ENCODE measurements at places on chromosomes 1 and 21.

GRCh38 chr1:44170281-44170823 lies 28.9 kb upstream of the KLF18 start:
- no peak for DNase-seq

- no peak for DNase-seq
Observed at GRCh38 chr1:97820470-97821188, 100.2 kb downstream of the DPYD start.

- peak; percentile 34 for DNase-seq
Observed at GRCh38 chr1:222334026-222334680, 213.8 kb downstream of the HHIPL2 start.

DNA sequence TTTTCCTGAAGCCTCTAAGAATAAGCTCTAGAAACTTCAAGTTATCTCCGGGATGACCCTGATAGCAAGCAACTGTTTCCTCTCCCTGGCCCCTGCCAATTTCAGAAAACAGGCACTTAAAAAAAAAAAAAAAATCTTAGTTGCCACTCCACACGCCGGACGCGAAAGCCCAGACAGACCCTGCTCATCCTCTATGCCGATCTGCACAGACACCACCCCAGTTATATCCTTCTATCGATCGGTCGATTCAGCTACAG lies 1.7 kb downstream of the ANP32E start:
- DNase-seq = no peak

DNA sequence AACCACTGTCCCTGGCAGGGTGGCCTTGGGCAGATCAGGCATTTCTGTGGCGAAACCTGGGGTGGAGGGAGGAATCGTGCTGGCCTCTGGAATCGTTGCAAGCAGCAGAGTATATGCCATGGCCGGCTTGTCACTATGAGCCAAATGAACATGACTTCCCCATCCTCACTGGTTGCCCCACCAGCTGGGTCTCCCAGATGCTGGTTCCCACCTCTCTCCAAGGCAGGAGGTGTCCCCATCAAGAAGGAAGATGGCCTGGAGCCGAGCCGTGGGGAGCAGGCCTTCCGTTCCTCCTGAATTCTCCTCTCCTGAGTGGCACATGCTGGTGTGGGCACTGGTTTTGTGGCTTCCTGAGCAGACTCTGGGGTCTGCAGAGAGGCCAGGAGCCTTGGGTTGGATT lies 60.2 kb upstream of the ACTRT2 start:
- DNase-seq = no peak

GRCh38 chr1:201876148-201876818 lies 12.4 kb upstream of the SHISA4 start:
- DNase-seq = no peak

GRCh38 chr1:7264101-7264500 lies 478.8 kb downstream of the CAMTA1 start:
- DNase-seq = no peak

GRCh38 chr1:91759076-91759475 lies 126.9 kb downstream of the TGFBR3 start:
- no peak for DNase-seq

- DNase-seq = no peak
Observed at GRCh38 chr1:228289996-228290881, 82.4 kb downstream of the OBSCN start.

DNA sequence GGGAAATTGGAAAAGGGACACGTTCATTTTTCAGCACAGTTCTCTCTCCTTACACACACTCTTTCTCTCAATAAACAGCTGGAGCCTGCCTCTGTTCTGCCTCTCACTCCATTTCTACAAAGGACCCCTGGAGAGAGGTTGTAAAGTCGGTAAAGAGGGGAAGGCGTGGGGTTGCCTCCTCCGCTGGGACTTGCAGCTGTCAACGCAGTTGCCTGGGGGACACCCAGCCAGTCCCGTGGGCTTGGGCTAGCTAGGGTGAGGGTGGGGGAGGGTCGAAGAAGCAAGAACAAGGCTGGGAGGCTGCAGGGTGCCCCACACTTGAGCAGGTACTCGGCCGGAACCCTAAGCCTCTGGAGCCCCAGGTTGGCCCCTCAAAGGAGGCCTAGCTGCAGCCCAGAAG lies 27.6 kb downstream of the C1orf216 start:
- DNase-seq = no peak

- no peak for DNase-seq
Observed at GRCh38 chr21:26637201-26637745, 64.2 kb upstream of the CYYR1 start.

DNA sequence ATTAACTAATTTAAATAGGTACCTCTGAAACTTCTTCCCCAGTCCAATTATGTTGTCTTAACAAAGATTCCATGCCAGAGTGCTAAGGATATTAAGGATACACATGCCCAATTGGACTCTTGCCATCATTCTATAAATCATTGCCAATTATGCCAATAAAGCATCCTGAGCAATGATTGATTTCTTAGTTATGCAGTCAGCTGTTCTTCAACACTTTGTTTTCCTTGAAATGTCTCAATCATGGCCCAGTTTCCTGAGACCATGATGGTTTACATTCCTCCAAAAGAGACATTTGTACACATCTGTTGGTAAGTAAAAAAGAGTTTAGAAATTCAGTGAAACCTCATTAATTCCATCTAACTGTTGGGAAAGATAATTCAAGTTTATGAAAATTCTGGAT lies 180.4 kb upstream of the PKN2 start:
- no peak for DNase-seq

DNA sequence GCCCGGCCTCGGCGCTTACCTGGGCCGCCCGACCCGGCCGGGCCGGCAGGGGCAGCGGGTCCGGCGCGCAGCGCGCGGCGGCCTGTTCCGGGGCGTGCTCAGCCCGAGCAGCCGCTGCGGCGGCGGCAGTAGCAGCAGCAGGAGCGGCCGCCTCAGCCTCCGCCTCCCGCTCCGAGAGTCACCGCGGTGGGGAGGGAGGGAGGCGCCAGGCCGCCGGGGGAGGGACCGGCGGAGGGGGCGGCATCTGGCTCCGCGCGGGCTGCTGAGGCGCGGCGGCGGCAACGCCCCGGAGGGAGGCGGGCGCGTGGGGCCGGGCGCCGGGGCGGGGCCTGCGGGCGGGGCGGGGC lies at the start of gene CTNNBIP1:
TSS of gene CTNNBIP1 (minus strand) at position 194 of the 347 bp plus-strand sequence. CDS start 38,205 bp downstream, outside the sequence.
- no peak for DNase-seq

GRCh38 chr1:235992346-235992745 lies 72.5 kb downstream of the NID1 start:
- DNase-seq = no peak

DNA sequence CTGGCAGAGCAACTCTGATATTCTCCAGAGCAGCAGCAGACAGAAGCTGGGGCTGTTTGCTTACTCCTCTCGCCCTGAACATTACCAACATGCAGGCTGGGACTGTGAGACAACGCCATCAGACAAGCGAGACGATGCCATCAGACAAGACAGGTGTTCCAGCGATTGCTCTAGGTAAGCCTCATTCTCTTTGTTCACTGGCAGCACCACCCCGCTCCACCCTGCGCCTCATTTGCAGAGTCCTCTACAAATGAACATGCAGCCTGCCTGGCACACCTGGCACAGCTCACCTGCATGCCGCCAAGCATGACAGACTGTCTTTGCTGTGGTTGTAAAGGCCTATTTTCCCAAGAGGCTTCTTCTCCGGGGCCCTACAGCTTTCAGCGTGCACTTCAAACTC lies 346.2 kb downstream of the SMYD3 start:
- no peak for DNase-seq

GRCh38 chr1:20373764-20374163 lies 83.1 kb downstream of the VWA5B1 start:
- DNase-seq = no peak

- DNase-seq = peak; percentile 70
Observed at GRCh38 chr1:16167331-16168143, 11.7 kb upstream of the EPHA2 start.

DNA sequence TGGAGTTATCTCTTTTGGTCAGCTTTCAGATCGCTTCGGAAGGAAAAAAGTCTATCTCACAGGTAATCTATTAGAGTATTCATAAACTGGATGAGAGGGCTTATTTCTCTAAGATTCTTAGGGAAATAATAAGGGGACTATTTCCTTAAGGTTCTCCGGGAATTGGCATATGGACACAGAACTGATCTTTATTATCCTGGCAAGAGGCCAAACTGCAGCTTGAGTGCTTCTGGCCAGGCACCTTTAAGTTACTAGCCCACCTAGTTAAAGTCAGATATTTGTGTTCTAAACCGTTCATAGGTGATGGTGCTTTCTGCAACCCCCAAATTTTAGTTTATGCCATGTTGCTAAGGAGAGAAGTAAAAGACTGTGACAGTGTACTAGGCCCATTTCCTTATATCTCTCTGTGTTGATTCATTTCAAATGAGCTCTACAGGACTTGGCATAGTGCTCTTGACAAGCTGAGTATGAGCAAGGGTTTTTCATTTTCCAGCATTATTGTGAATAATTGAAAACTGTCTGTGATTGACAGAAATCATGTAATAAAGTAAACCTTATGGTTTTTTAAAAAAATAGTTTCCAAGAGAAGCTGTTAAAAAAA lies 43.4 kb downstream of the SLC22A15 start:
- DNase-seq = no peak

DNA sequence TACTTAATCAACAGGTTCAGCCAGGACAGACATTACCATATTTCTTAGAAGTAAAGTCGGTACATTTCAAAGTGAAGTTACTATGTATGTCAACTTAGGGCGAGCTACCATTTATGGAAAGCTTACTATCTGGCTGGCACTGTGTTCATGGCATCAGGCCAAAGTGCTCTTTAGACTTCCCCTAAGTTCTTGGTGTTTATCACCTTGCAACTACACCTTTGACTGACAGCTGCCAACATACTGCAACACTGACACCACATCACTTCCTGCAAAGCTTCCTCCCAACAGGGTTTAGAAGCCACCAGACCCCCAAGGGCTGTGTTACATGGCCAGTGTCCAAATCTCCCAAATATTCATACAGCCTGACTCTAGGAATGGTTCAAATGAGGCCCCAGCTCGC lies 61.0 kb downstream of the TIAM1 start:
- peak; percentile 44 for DNase-seq

- DNase-seq = no peak
Observed at GRCh38 chr1:8639148-8639547, 178.3 kb downstream of the RERE start.

DNA sequence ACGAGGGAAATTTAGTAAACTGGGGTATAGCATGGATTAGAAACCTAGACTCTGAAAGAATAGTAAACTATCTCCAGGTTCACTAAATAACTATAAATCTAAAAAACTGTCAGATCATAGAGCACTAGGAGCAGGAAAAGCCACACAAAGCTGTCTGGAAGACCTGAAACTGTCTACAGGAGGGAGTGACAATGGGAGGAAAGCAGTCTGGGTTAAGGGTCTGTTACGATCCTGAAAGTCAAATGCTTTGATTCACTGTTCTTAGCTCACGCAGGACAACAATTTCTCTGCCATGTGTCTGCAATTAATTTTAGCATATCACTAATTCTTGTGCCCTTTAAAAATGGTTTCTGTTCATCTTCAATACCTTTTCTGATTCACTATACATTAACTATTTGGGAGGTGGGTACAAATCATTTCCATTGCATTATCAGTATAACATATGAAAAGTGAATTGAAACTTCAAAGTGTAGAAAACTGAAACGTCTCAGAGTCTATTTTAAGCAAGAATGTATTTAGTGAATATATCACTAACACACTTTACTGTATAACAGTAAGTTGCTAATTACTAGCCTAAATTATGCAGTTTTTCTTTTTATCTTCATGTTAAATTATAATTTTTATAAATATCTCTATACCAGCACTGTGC lies 18.4 kb downstream of the CEP170 start:
- DNase-seq = no peak

DNA sequence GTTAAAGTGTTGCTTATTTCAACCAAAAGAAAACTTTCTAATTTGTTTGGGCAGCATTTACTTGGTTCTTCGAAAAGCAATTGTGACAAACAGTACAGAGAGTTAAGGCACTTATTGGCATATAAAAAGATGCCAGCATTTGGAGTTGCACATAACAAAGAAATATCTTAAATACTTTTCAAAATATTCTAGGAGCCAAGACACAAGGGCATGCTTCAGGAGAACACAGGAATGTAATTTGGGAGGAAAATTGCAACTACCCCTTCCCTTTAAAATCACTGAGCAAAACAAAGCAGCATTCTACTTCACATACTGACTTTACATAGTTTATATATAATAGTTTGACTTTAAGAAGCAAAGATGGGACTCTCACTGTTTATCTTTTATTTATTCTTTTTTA lies 4.6 kb upstream of the TIE1 start:
- no peak for DNase-seq

DNA sequence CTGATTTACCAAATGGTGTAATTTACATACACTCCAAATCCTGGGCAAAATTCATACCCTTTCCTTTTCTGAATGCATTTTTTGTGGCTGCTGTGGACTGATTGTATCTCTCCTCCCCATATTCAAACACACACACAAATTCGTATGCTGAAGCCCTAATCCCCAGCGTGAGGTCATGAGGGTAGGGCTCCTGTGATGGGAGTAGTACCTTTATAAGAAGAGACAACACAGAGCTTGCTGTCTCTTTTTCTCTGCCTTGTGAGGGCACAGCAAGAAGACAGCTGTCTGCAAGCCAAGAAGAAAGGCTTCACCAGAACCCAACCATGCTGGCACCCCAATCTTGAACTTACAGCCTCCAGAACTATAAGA lies 24.4 kb downstream of the DUSP10 start:
- DNase-seq = no peak

DNA sequence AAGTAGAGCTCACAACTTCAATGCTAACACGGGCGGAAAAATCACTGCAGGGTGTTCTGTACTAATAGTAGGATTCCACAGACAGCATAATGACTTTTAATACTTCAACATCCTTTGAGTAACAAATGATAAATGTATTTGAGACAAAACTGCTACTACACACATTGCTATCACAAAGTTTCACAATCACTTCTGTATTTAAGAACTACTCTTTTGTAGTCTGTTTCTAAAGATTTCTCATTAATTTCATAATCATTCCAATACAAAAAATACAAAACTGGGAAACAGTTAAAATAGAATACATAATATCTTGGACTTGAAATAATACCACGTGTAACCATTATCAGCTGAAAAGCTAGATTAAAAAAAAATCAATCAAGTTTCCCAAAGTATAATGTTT lies 2.7 kb downstream of the HMGN1 start:
- DNase-seq = no peak

DNA sequence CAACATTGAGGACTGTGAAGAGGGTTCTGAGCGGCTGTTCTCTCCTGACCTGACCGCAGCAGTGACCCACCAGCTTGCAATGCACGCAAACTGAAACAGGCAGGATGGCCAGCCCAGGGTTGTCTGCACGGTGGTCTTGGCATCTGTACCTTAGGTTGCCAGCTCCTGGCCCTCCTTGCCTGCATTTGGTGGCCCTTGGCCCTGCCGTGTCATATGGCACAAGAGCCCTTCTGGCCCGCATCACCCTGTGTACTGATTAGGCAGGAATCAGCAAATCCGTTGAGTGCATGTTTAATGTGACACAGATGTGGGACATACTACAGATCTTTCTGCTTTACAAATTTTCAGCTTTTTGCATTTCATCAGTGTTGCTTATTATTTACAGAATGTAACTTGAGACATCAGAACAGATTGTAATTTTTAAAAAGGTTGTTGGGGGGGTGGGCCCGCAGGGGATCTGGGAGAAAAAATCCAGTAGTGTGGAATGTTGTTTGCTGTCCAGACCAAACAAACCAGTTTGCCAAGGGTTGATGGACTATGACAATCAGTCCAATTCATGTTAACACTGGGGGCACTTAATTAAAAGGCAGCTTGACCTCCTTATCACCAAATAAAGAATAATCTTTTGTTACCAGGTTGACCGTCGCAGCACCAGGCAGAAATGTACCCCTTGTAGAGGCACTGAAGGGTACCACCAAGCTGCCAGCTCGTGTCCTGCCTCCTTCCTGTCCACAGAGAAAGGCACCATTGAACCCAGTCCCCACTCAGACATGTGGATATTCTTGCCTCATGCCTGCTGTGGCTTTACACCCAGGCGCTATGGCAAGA lies 132.6 kb downstream of the DHRS3 start:
- no peak for DNase-seq

GRCh38 chr1:95118067-95118499 lies 928 bp downstream of the TLCD4 start:
- no peak for DNase-seq

All from activated T-cell treated with anti-CD3 and anti-CD28 coated beads, Interleukin-2, amount 50 U/mL, for 72 hours (primary cell).